ENCODE measurements at places on chromosomes 3 and 15.

DNA sequence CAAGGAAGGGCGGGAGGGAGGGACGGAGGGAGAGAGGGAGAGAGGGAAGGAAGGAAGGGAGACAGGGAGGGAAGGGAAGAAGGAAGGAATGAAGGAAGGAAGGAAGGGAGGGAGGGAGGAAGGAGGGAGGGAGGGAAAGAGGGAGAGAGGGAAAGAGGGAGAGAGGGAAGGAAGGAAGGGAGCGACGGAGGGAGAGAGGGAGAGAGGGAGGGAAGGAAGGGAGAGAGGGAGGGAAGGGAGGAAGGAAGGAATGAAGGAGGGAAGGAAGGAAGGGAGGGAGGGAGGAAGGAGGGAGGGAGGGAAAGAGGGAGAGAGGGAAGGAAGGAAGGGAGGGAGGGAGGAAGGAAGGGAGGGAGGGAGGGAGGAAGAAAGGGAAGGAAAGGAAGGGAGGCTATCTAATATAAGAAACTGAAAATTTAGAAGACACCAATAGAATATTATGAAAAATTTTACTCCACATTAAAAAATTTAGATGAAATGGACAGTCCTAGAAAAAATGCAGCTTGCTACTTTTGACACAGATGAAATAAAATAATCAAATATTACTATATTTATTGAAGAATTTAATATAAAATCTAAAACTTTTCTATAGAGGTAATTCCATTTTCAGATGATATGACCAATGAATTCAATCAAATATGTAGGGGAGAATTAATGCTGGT lies 280.3 kb upstream of the SLITRK3 start:
- no peak for DNase-seq

GRCh38 chr15:73927476-73928240 lies 1.4 kb downstream of the LOXL1 start:
- DNase-seq = peak; percentile 90

- peak; percentile 85 for DNase-seq
Measured at GRCh38 chr15:92883163-92883875, 16.8 kb upstream of the CHD2 start.

DNA sequence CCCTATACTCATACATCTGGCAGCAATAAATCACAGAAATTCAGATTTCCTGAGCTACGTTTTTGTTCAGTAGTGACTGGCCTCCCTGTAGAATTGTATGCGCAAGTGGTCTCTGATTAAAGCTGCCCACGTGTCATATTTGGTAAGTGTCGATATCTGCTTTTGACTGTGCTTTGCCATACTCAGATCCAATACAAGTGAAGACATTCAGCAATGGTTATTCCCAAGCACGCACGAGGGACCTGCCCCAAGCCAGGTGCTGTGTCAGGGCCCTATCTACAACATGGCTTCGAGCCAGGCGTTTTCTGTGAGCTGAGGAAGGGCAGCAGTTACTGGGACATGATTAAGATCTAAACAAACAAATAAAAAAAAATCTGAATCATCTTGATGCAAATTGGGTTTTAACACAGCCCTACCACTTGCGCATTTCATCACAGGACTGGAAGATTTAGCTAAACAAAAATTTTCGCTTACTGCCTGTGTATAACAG lies 47.2 kb upstream of the ICE2 start:
- DNase-seq = no peak

- no peak for DNase-seq
Measured at GRCh38 chr3:184479426-184480126, 82.0 kb upstream of the EPHB3 start.

- DNase-seq = no peak
Measured at GRCh38 chr15:92000709-92001108, 147.2 kb downstream of the SLCO3A1 start.

- no peak for DNase-seq
Measured at GRCh38 chr15:67943475-67943874, 103.6 kb upstream of the RNU6-1 start.

DNA sequence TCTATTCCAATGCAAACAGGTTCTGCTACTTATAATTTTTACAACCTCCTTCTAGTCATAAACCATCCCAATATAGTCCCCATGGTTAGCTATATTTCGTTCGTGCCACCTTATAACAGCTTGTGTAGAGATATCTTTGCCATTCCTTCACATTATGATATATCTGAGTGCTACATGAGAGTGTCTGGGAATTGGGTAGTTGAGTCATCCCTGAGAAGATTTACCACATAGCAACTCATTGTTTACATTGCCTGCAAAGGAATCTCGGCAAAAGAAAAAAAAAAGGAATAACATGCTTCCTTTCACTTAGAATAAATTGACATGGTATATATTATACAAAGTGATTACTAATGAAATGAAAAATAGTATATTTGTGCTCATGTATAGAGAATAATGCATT lies 86.0 kb upstream of the VGLL3 start:
- DNase-seq = no peak

DNA sequence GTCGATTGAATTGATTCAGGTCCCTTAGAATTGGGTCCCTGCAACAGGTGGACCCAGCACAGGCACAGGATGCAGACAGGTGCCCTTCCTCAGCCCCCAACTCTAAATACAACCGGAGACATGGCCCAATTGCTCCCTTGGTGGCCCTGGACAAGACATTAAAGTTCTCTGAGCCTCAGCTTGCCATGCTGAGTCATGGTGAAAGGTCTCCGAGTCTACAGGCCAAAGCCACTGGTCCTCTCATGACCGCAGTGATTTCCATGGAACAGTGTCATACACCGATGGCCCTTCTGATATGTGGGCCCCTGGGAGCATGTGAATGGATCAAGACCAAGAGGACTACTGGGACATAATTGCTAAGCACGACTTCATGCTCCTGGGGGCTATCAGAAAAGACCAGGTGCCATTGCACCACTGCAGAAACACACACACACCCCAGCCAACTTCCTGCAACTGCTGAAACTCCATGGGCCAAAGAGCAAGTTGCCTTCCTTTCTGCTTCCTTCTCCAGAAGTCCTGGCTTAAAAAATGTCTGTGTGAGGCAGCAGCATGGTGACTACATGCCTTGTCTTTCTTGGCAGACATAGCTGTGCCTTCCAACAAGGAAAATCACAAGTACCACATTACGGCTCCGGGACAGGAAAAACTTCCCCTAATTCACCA lies 38.8 kb downstream of the TBC1D2B start:
- DNase-seq = no peak

- DNase-seq = no peak
Measured at GRCh38 chr15:44157679-44158078, 37.4 kb downstream of the FRMD5 start.

DNA sequence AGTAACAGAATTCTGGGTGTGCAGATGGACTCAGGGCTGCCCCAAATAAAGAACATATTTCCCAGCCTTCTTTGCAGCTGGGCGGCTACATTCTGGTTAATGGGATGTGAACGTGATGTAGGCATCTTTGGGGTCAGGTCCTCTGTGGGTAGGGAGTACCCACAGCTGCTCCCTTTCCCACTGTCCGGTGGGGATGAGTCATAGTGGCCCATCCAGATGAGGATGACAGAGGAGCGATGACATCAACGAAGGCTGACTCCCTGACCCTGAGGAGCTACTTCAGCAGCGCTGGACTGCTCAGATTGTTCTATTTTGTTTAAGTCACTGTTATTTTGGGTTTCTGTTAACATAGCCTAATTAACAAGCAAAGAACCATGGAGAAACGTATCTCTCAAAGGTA lies 38.0 kb downstream of the SRPRB start:
- no peak for DNase-seq

DNA sequence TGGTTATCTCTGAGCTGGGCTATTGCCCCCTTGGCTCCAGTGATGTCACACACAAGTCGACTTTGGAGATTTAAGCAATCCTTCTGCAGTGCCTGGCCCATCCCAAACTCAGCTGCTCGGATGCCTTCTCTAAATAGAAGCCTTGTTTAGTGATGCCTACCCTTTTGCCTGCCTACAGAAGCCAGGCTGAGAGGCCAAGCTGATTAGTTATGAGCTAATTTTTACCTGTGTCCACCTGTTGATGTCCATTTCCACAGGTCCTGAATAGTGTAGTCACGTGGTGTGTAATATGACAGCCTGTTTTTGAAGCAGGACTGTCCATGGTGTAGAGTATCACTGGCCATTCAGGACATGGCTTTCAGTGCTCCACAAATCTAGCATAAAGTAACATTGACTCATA lies 45.5 kb downstream of the SSUH2 start:
- no peak for DNase-seq

GRCh38 chr15:37339437-37339836 lies 239.1 kb upstream of the MEIS2 start:
- no peak for DNase-seq

- no peak for DNase-seq
Measured at GRCh38 chr3:32630266-32630665, 54.7 kb upstream of the CNOT10 start.

GRCh38 chr15:66285533-66286280 lies 7.7 kb upstream of the DIS3L start:
- DNase-seq = peak; percentile 44

DNA sequence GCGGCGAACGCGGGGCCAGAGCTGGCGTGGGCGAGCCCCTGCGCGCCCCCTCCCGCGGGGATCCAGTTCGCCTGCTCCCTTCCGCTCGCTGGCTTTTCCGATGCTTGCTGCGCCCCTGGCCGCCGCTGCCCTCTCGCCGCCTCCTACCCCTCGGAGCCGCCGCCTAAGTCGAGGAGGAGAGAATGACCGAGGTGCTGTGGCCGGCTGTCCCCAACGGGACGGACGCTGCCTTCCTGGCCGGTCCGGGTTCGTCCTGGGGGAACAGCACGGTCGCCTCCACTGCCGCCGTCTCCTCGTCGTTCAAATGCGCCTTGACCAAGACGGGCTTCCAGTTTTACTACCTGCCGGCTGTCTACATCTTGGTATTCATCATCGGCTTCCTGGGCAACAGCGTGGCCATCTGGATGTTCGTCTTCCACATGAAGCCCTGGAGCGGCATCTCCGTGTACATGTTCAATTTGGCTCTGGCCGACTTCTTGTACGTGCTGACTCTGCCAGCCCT lies 721 bp downstream of the P2RY1 start:
- peak; percentile 26 for DNase-seq

All from stomach (tissue), 19 donors.